HL-60 (cell line): ENCODE measurements at places on chromosomes 7 and 10.

DNA sequence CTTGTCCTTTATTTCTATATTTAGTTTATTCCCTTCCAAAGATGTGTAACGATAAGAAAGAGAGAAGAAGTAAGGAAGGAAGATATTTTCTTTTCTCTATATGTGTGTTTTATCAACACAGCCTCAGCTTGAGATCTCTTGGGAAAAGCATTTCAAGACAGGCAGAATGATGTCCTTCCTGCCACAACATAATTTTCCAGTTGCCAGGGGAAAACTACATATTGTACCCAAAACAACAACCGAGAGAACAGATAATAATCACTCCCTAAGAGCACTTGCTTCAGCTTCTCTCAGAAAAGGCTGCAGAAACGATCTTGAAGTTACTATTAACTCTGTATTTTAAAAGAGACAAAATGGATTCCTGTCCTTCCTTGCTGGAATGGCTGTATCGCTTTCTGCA, 151.4 kb upstream of the ITGB1 start:
- no peak for DNase-seq

DNA sequence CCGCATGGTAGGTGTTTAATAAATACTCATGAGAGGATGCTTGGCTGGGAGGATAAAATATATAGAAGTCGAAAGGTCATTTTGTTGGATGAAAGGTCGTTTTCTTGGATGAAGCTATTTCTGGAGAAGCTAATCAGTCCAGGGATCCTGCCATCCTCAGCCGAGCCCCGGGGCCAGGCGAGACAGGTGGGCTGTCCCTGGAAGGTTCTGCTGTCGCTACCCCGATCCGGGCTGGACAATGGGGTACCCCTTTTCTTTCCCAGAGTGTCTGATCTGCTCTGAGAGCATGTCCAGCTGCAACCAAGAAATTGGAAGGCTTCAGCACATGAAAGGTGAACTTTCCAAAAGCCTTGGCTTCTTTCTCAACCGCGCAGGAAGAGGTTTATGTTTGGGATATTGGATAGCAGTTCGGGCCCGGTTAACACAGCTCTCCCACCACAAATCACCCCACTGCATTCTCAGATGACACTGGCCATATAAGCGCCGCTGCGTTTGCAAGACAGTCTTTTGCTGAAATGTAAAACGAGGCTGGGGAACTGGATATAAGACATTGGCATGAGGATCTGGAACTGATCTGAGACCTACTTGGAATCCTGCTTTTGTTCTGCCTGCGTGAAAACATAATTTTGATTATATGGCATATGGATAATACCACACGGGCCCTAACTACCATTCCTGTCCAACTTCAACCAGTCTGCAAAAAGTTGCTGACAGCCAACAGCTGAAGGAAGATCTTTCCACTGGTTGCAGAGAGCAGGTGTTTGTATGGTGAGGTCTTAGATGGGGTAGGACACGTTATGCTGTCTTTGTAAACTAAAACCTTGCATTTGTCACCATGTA, 31.2 kb upstream of the MSRB2 start:
- DNase-seq, result no peak

DNA sequence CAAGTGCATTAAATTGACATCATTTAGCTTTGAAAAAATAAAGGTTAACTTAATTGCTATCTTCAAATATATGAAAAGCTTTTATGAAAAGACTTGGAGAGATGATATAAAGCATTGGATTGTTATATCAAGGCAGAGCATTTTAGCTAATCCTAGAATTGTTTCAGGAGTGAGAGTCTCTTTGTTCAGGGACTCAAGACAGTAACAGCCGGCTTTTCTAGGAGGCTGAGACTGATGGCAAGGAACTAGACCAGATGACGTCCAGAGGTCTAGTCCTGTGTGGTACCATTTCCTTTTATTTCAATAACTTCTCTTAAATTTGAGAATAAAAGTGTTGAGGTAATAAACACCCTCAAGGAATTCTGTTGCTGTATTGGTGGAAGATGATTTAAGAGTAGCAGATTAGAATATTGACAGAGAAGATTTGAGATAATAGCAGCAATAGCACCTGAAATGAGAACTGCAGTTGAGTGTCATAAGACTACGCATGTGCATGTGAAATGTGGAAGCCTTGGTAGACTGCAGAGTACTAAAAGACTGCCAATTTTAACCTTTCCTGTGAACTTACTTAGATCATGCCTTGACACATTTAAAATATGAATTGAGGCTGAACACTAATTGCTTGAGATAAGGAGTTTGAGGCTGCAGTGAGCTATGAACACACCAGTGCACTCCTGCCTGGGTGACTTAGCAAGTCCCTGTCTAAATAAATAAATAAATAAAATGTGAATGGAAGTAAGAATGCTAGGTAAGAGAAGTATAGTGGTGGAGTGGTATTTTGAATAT, 79.6 kb downstream of the ZNRF2 start:
- no peak for DNase-seq

DNA sequence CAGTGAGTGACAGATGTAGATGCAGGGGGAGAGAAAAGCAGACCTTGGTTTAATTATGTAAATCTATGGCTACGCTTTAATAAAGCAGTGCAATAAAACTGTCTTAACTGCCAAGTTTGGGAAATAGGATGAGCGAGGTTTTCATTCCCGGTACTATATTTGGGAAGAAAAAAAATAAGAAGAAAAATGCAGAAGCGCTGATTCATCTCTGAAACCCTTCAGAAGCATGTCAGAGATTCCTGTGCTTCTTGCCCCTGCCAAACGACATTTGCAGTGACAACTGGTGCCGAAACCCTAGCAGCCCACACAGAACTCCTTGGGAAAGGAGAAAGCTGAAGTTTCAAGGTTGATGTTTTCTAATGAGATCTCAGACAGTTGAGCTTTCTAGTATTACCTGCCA, 380.7 kb downstream of the REEP3 start:
- no peak for DNase-seq

- DNase-seq, result no peak
Measured at GRCh38 chr7:142998966-142999365, 28.0 kb downstream of the OR9A2 start.

DNA sequence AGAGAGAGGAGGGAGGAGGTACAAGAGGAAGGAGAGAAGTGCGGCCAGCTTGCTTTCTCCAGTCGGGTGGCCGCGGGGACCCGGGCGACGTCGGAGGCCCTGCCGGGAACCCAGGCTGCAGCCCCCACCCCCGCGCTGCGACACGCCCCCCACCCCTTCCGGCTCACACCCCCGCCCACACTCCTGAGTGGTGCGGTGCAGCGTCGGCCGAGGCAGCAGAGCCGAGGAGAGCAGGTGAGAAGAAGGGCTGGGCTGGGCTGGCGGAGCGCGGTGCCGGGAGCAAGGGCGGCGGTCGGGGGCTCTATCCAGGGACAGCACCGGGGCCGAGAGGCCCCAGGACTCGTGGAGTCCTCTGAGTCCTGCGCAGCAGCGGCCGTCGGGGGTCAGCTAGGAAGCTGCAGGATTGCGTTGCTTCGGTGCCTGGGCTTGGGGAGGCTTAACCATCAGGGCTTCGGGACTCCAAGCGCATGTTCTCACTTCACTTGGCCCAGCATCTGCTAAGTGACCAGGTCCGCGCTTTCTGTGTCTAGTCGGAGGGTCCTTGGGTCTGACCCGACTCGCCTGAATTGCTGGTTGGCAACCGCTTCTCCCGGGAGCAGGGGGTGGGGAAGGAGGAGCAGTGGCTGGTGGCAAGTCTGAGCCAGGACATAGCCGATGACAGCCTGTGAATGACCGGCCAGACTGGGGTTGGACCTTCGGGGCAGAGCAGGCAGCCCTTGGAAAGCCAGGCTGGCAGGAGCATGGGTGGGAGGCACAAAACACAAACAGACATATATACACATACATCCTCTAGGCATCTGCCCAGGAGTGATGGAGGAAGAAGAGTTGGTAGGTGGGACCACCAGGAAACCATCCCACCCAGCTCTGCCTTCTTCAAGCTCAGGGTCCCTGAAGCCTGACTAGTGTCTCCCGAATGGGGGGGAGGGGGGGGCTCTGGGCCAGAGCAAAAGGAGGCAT, 683 bp downstream of the CHAT start:
- DNase-seq, result no peak

GRCh38 chr10:18164748-18165361, 24.6 kb downstream of the CACNB2 start:
- no peak for DNase-seq

DNA sequence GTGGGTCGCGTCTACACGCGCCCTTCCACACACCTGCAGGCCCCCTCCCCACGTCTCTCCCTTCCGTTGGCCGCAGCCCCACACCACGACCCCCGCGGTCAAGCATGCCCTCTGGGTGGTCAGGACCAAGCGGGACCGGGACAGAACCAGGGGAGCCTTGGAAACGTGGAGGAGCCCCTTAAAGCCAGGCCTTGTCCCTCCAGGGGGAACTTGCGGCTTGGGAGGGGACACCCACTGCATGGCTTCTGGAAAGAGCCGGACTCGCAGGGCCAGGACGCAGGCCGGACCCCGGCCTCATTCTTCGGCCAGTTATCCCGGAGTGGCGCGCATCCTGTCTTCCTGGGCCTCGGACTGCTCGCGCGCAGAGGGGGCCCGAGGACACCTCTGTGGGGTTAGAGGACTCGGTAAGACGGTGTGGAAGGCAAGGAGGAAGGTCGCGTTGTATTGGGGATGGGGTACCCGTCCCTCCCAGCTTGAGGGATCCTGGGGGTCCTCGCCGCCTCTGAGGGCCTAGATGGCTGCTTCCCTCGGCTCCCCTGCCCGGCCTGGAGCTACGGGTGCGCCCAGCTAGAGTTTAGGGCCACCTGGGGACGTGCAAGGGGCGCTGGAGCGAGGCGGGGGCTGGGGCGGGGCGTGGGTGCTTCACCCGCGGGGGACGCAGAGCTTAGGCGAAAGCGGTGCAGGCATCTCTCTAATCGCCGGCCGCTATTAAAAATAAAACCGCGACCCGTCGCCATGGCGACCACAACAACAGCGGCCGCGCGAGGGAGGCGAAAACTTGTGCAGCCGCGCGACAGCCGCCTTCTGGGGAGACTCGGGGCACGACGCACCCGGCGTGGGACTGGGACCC, 1.8 kb upstream of the PDGFA start:
- no peak for DNase-seq

GRCh38 chr10:21069278-21069677, 172.2 kb upstream of the NEBL start:
- no peak for DNase-seq

DNA sequence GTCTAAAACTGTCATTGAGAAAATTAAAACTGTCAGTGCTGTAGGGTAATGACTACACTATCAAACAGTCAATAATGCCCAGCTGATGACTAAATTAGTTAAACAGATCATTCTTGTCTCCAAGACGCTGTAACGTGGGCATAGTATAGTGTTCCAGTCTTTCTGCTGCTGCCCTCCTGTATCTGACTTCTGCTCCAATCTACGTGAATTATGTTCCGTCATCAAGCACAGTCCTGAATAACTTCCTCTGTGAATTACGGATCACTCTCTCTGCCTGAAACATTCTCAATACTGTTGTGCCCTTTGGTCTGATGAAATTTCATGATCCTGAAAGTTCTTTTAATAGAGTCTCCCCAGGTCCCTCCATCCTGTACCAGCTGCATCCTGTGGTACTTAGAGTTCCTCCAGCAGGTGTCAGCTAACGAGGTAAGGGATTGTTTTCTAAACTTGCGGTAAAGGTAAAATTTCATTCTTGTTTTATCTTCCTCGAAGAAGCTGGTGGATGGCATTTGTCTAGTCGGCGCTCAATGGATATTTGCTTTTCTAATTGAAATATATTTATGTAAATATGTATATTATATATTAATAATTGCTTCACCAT, 393.5 kb upstream of the ADARB2 start:
- no peak for DNase-seq

DNA sequence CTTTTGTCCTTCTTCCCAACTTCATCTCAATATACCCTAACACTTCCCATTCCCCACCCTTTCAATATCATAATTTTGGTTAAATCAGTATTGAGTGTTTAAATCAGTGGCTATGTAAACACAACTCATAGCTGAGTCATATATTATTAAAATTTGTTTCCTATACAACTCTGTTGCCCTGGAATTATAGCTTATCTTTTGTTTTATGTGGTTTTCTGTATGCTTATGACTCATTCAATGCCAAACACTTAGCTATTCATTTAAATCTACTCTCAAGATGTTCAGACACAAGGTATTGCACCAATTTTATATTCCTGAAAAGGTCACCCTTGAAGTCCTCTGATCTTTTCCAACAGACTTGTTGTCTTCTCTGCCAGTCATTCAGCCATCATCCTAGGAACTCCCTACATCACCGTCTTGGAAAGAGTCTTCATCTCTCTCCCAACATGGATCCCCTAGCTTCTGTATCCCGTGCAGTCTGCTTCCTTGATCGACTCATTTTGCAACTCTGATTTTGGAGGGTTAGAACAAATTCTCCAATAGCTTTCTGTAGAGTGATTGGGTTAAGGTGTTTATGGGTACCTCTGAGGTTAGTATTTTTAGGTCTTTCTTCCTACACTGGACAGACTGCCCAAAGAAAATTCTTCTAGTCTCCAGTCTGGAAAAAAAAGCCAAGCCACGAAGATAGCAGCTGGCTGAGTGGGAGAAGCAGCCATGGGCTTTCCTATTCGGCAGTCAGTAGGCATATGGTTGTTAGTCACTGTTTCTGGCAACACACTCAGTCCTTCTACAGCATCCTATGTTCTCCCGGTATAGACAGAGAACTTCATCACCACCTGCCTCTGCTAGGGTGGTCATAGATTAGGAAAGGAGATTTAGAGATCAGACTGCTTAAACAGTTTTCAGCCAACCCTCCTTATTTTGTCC, 102.1 kb downstream of the CRPPA start:
- no peak for DNase-seq

DNA sequence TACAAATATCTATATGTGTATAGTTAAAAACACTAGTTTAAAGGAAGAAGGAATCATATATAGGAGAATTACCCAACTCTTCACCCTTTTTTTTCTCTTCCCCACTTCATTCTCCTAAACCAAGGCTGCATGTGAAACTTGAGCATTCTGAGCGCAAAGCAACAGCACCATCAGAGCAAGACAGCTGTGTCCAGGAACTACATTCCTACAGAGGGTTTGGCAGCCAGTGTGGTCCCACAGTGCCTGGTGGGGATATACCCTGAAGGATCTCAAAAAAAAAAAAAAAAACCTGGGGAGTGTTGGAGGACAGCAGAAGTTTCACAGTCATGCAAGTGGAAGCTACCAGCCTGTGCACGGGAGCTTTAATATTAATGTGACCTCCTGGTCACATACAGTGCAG, 310.4 kb downstream of the CTNNA3 start:
- DNase-seq, result no peak

- no peak for DNase-seq
Measured at GRCh38 chr7:132364226-132364625, 212.0 kb downstream of the PLXNA4 start.

GRCh38 chr10:19819419-19820033, 3.3 kb downstream of the PLXDC2 start:
- DNase-seq, result peak; percentile 4

DNA sequence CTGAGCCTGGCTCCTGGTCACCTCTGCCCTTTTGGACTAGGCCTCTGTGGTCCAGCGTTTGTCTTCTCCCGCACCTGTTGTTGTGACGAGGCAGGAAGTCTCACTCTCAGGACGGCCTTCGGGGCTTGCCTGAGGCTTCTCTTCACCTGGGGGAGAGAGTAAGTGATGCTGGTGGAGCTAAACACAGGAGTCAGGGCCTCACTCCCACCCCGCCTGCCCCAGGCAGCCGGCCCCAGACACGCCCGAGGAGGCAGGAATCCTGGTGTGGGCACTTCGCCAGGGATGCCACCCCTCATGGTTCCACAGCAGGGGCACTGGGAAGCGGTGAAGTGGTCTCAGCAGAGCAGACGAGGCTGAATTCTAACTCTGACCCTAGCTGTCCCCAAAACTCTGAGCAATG, 42.4 kb downstream of the IL2RA start:
- DNase-seq, result no peak

- DNase-seq, result no peak
Measured at GRCh38 chr10:34786464-34786863, 28.6 kb downstream of the PARD3 start.

- DNase-seq, result no peak
Measured at GRCh38 chr7:43535810-43536585, 46.9 kb upstream of the STK17A start.
